ENCODE measurements at places on chromosomes 2 and 18.

GRCh38 chr2:9753276-9753600 lies 90.0 kb upstream of the TAF1B start:
- DNase-seq: no peak

- DNase-seq: no peak
These were observed 7.0 kb upstream of the CLEC4F start for GRCh38 chr2:70827388-70827787.

GRCh38 chr2:41204315-41204714 lies 752.4 kb upstream of the SLC8A1 start:
- no peak for DNase-seq

DNA sequence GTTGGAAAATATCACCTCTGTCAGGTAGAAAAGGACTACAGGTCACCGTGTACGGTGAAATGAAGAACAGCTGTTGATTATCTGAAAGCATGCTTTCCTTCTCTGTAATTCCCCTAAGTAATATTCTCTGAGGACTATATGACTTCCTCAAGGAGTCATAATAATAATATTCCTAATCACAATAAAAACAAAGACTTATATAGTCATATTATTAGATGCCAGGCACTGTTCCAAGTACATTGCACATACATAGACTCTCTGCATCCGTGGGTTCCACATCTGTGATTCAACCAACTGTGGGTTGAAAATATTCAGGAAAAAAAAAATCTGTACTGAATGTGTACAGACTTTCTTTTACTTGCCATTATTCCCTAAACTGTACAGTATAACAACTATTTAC lies 512.4 kb upstream of the ID2 start:
- DNase-seq: no peak

DNA sequence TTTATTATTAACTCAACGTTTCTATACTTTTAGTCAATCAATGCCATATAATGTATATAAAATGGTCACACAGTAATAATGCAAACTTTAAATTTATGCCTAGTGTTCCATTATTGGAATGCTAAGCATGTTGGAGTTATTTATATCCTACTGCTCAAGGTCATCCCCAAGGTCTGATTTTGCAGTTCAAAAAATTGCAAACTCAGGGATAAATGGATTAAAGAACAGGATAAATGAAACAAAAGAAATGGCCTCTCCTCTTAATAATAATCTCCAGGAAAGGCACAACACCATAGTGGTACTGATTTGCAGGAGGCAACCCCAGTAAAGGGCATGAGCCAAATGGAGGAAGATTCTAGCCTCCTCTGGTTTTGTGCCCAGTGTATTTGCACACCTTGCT lies 436.4 kb downstream of the EPHA4 start:
- no peak for DNase-seq

GRCh38 chr2:10347562-10347948 lies 44.9 kb downstream of the HPCAL1 start:
- no peak for DNase-seq

DNA sequence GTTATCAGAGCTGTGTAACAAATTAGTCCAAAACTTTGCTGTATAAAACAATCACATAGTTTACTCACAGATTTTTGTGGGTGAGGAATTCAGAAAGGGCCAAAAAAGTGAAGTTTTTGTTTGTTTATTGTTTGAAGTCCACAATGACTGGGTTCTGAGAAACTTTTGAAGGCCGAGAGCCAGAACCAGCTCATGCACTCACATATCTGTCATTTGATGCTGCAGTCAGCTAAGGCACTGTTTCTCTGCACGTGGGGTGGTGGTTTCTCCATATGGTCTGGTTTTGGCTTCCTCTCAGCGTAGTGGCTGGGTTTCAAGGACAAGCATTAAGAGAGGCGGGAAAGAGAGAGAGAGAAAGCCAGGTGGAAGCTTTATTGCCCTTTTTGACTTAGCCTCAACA lies 131.8 kb downstream of the TWIST2 start:
- no peak for DNase-seq

GRCh38 chr2:71157124-71157793 lies 26.8 kb downstream of the MPHOSPH10 start:
- peak; percentile 7 for DNase-seq

GRCh38 chr2:218406209-218406948 lies 6.7 kb downstream of the CTDSP1 start:
- DNase-seq: peak; percentile 82

GRCh38 chr2:182784777-182785176 lies 68.7 kb downstream of the DNAJC10 start:
- no peak for DNase-seq

- no peak for DNase-seq
These were observed 217.0 kb upstream of the PIEZO2 start for GRCh38 chr18:11366410-11366809.

GRCh38 chr18:67319109-67319508 lies 197.4 kb downstream of the DSEL start:
- DNase-seq: no peak

DNA sequence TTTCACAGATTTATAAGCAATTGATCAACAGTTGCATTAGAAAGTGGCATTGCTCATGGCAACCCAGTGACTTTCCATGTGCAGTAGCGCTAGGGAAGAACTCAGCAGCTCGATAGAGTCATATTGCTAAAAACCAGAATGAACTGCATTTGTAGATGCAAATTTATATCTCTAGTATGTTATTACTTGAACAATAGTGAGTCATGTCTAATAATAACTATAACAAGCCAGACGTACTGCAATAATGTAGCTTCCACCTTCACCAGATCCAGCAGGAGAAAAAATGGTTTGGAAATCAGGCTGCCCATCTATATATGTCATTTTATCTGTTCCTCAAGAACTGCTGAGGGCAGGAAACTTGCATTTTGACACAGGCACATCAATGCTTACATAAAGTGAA lies 66.5 kb upstream of the FIGN start:
- DNase-seq: no peak

GRCh38 chr2:237576974-237577373 lies 10.6 kb downstream of the PRLH start:
- no peak for DNase-seq

GRCh38 chr2:11354363-11355154 lies 10.1 kb upstream of the ROCK2 start:
- no peak for DNase-seq

GRCh38 chr2:230881840-230882239 lies 17.1 kb downstream of the ITM2C start:
- DNase-seq: no peak

DNA sequence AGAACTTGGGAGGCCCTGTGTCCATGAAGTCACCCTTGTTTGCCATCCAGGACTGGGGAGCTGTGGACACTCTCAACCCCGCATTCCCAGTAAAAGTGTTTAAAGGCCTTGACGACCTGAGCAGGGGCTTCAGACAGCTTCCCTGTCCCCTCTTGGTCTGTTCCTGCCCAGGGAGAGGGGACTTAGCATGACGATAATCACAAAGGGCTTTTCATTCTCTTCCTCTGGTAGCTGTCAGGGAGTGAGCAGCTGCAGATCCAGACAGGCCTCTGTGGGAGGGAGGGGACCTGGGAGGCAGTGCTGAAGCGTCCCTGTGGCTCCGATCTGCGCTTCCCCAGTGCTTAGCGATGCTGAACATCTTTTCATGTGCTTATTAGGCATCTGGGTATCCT lies 77.8 kb upstream of the HS6ST1 start:
- no peak for DNase-seq

GRCh38 chr2:169221745-169222369 lies 140.5 kb downstream of the LRP2 start:
- no peak for DNase-seq

GRCh38 chr2:30958918-30959265 lies 151.6 kb upstream of the CAPN13 start:
- DNase-seq: no peak

DNA sequence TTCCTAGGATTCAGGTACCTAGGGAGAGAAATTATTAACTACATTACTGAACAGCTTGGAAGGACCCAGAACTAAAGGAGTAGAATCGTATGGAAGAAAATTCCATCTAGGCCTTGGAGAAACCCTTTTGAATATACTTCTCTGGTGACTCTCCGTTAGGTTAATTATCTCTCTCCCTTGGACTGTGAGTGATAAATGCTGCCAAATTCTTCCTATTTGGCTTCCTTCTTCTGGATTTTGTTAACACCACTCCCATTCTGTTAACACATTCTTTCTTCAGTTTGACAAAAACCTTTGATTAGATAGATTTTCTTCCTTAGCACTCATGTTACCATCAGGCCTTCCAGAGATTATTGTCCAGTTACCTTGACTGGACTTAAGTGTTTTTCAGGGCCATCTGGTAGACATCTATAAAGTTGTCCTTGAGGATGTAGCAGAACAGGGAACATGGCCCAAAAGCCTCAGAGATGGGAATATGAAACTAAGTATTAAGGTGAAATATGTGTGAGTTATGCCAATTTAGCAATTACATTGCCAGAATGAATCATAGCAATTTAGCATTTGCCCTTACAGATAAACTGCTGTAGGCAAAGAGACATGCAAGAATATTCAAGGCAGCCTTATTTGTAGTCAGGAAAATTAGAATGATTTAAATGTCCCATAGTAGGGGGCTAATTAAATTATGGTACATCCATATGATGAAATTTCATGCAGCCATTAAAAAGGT lies 6.7 kb downstream of the CYP27A1 start:
- DNase-seq: no peak

DNA sequence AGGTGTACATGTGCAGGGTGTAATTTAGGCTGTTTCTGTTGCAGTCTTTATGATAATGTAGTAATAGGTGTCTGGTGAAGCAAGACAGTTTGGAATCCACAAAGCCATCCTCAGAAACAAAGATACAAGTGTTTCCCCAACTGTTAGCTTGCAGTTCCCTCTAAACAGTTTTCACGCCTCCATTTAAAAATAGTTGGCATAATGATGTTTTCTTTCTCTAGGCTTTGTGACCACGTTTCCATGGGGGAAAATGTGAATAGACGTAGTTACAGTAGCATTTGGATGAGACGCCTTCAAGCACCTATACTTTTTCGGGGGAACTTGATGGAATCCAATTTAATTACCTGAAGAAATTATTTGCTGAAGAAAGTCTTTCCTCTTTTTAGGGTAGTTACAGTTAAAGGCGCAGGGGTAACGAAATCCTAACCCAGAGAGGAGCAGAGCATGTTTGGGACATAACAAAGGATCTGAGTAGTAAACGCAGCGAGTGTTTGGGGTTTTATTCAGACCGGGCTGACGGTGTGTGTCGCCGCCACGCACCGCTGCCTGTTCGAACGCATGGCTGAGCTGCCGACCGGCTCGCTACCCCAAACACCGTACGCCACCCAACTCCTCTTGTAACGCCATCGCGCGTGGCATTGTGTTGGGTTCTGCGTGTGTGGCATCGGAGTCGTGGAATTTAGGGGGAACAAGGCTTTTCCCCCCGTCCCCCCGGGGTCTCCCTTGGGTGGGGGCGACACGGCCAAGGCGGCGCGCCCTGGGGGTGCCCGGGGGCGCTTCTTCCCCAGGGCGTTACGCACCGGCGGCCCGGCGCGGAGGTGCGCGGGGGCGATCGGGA lies 681 bp upstream of the NRP2 start:
- DNase-seq: no peak

- no peak for DNase-seq
These were observed 241.4 kb upstream of the CXCR4 start for GRCh38 chr2:136359121-136359965.

DNA sequence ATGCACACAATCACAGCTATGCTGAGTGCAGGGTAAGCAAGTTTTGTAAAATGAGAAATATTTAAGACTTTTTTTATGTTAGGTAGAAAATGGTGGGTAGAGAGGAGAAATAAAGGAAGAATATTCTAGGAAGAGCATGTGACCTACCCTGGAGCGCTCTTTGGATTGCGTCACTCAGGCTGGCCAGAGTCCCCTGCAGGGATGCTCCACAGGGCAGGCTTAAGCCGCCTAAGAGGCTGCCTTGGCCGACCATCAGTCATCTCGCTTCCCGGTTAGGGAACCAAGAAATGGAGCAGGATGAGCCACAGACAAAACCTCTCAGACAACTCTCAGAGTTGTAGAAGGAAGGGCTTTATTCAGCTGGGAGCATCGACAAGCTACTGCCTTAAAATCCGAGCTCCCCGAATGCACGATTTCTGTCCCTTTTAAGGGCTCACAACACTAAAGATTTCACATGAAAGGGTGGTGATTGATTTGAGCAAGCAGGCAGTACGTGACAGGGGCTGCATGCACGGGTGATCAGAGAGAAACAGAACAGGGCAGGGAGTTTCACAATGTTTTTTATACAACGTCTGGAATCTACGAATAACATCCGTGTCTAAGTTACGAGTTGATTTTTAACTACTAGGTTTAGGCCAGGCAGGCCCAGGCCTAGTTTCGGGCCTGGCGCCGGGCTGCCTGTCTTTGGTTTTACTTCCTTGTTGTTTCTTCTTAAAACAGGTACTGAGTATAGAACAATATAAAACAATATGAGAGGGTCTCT lies 1072.0 kb downstream of the CBLN2 start:
- DNase-seq: no peak

GRCh38 chr2:227370791-227371312 lies 8.3 kb downstream of the TM4SF20 start:
- no peak for DNase-seq

DNA sequence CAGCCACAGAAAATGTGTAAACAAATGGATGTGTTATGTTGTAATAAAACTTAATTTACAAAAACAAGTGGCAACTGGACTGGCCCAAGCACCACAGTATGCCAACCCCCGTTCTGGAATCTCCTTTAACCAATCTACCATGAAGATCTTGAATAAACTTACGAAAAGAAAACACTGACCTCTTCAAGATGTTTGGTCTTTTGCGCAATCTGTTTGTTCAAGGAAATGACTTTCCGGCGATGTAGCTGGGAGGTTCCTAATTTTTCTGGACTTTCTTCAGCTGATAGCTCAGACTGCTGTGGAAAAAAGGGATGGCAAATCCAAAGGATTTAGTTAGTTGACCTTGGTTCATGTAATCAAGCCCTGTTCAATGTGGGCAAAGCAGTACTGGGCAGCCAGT lies 55.7 kb downstream of the CCDC93 start:
- DNase-seq: no peak

DNA sequence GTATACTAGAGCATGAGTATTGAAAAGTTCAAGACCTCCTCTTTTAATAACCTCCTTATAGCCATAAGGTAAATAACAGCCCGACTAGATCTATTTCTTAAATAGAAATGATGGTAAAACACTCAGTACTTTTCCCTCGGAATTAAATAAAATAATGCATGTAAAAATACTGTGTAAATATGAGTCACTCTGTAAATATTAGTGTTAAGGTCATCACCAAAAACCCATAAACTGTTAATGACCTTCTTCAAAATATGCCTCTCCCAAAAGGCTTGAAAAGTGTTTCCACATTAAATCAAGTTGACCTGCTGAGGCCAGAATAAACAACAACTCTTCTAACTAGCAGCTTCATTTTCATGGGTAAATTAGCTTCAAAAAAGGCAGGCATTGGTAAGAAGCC lies 25.3 kb upstream of the BZW1 start:
- no peak for DNase-seq

DNA sequence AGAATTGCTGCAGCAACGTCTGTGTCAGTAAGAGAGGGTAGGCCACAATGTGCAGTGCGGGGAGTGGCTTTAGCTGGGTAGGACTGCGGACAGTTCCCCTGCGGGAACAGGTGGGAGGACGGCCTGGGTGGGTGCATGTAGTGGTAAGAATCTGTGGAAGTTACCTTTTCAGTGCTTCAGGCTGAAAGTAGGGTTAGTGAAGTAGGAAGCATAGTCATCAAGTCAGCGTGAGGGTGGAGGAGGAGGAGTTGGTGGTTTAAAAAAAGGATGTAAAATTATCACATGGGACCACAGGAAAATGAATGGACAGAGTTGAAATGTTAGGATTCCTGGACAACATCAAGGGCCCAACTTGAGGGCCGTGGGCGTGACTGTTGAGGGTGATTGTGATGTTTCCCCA lies 13.2 kb downstream of the CEP192 start:
- DNase-seq: no peak

Data from stimulated activated CD8-positive, alpha-beta memory T cell treated with anti-CD3 and anti-CD28 coated beads, Interleukin-15, amount 100 ng/mL, for 4 hours (primary cell).